Hematopoietic multipotent progenitor cell treated with erythropoietin and hydrocortisone succinate and interleukin-3 and kit ligand, for 17 days (in vitro differentiated cells): ENCODE measurements at places on chromosomes 7 and 10.
A peak's percentile ranks its signal among the peaks of the same experiment; 100 is the strongest.

- no peak for DNase-seq
Measured at GRCh38 chr7:66864294-66864693, 56.7 kb upstream of the TMEM248 start.

DNA sequence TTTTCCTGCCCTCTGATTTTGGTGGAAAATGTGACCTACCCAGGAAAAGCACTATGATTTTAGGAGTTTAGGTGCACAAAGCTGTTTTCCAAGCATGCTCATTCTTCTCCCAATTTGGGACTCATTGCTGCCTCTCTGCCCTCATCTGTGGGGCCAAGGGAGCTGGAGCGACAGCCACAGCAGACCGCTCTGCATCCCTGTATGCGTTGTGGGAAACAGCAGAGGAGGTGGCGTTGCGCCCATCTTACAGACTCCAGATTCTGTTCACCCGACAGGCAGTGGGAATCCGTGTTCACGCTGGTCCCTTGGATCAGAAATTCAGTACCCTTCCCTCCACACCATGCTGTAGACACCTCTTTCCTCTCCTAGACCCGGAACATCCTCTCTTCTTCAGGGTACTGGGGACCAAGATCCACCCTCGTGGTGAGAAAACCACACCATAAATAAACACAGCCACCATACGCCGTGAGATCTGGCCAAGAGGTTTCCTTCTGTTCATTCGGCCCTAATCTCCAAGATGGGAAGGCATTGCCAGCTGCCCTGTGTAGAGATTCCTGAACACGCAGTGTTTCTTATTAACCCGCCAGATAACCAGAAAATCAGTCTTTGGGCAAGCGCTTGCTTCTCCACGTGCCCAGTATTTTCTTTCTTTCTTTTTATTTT lies 87.9 kb downstream of the CUX1 start:
- DNase-seq = no peak

DNA sequence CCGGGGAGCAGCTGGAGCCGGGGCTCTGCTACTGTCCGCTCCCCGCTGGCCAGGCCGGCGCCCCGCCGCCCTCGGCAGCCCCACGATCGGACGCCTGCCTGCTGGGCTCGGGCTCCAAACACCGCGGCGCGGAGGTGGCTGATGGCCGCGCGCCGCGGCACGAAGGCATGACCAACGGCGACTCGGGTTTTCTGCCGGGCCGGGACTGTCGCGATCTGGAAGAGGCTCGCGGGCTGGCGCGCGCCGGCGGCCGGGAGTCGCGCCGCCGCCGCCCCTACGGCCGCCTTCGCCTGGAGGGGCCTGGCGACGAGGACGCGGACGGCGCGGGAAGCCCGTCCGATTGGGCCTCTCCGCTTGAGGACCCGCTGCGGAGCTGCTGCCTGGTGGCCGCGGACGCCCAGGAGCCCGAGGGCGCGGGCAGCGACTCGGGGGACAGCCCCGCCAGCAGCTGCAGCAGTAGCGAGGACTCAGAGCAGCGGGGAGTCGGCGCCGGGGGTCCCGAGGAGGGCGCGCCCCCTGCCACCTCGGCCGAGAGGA lies 570 bp downstream of the TBC1D12 start:
- no peak for DNase-seq

- DNase-seq = no peak
Measured at GRCh38 chr10:102668326-102669107, 24.2 kb downstream of the TRIM8 start.

DNA sequence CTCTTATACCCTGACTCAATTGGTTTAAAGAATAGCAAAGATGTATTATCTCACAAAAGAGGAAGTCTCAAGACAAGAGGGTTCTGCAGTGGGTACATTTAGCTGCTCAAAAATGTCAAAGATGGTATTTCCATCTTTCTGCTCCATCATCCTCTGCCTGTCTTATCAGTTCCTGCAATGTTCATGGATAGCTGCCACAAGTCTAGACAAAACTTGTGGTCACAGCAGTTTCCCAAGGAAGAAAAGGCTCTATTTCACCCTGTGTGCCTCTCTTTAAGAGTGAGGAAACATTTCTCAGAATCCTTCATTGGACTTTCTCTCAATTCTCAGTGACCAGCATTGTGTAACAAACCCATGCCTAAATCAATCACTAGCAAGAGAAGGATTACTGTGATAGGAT lies 634.2 kb upstream of the AUTS2 start:
- no peak for DNase-seq

GRCh38 chr7:152477079-152477478 lies 41.3 kb upstream of the KMT2C start:
- no peak for DNase-seq

DNA sequence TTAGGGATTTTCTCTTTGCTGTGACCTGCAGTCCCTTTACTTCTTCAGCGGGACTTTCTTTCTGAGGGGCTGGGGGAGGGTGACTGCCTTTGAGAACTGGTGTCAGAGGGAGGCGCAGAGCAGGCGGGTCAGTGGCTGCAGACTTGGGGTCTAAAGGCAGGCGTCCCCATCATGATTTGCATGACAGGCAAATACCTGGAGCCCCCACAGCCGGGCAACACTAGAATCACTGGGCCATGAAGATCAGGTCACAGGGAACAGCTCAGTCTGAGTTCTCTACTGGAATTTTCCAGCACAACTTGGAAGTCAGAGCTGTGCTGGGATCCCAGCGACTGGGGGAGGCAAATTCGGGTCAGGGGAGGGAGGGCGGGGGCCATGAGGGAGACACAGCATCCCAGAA lies 29.2 kb upstream of the PITRM1 start:
- no peak for DNase-seq

- DNase-seq = no peak
Measured at GRCh38 chr7:25402532-25402931, 174.2 kb upstream of the NPVF start.

DNA sequence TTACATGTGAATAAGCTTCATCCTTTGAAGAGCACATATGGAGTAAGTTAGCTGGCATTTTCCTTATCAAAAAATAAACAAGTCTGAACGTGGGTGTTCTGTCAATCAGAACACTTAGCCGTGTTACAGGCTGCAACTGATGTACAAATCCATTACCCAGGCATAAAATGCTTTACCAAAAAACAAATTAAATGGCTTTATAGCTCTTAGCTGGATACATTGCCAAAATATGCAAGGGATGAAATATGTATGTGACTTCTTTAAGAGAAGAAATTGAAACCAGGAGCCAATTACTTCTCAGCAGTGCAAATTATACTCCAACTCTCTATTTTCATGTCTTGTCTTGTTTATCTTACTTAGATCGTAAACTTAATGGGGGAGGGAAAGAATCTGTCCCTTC lies 214.8 kb downstream of the DGKB start:
- no peak for DNase-seq

DNA sequence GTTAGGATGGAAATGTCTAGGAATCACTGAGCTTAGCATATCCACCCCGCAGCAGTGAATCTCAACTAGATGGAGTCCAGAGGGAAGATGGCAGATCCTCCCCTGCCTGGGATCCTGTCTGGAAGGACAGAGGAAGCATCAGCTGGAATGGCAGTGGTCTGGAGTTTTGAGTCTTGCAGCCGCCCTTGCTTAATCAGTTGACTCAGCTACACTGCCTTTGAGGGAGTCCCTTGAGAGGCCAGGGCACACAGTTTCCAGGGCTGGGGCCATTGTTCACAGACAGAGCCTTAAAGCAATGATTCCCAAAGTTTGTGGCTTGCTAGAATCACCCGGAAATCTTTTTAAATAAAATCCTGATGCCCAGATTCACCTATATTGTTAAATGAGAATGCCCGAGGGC lies 128.1 kb downstream of the NT5C2 start:
- DNase-seq = no peak

DNA sequence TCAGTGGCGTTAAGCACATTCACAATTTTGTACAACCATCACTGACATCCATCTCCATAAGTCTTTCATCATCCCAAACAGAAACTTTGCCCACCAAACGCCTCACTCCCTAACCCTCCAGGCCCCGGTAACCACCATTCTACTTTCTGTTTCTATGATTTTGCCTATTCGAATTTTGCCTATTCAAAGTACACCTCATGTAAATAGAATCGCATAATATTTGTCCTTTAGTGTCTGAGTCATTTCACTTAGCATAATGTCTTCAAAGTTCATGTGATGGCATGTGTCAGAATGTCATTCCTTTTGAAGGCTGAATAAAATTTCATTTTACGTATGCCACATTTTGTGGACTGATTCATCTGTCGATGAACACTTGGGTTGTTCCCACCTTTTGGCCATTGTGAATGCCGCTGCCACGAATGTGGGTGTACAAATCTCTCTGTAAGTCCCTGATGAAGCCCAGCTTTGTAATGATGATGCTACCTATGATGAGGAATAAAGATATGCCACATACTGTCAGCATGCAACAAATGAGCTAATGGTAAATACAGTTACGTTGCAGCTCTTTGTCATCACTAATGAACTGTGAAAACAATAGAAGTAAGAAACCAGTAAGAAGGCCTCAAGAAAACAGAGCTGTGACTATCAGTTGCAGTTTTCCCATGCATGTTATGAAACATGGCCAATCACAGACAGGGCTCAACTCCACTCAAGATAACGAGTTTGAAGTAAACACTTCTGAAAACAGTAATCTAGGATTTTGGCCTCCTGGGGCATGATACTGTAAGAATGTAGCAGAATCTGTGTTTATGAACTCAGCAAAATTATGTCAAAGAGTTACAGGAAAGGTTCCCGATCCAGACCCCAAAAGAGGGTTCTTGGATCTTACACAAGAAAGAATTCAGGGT lies 120.0 kb downstream of the ADAM12 start:
- no peak for DNase-seq

DNA sequence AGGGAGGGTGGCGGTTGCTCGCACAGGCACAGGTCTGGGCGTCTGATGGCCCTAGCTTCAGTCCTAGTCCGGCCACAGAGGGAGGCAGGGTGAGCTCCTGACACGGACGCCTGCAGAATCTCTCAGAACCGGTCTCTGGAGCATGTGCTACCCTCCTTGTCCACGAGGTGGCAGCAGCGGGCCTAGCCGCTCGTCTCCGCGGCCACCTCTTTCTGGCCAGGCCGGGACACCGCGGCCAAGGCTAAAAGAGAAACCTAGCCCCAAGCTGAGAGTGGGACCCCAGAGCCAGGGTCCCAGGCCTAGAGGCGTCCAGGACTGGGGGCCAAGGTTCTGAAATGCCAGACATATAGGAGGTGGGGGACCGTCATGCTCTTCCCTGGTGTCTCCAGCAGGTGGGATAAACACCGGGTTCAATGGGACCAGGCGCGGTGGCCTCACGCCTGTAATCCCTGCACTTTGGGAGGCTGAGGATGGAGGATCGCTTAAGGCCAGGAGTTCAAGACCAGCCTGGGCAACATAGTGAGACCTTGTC lies 3.2 kb upstream of the LAT2 start:
- peak; percentile 83 for DNase-seq

DNA sequence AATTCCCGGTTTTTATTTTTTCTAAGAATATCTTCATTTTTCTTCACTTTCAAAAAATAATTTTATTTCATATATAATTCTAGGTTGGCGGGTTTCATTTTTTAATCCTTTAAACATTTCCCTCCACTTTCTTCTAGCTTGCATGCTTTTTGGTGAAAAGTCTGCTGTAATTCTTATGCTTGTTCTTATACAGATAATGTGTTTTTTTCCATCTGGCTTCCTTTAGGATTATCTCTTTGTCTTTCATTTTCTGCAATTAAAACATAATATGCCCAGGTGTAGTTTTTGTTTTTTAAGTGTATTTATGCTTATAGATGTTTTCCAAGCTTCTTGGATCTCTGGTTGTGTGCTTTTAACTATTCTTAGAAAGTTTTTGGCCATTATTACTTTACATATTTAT lies 341.3 kb upstream of the SEMA3C start:
- no peak for DNase-seq

DNA sequence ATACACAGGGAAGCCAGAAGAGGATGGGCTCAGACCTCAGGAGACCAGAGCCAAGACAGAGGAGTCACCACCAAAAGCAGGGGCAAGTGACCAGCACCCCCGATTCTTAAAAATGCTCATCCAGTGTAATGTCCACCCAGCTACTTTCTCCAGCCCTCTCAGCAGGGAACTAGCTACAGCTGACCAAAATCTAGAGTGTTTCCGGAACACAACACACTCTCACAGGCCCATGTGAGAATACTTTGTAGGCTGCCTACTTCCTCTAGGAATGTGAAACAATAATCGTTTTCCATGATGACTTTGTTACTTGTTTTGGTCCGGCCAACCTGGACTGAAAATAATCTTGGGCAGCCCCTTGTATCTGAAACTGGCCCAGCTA lies 14.5 kb downstream of the PSAP start:
- no peak for DNase-seq

DNA sequence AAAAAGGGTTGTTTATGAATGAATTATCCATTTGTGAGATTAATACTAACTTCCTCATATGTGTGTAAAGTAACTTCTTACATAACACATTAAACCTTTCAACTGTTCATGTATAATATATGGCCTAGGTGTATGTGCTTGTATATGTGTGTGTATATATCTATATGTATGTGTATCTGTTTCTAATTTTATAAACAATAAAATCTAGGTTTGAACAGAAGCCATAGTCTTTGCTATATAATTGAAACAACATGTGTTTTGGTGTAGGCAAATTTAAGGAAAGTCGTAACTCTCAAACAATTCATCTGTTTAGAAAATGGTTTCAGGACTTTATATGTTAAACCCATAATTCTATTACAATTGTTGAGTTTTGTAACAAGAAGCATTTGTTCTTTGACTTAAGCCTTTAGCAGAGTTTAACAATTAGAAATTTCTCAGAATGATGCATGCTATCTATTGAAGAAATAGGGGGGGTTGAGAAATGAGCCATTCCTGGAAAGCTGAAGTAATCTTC lies 103.3 kb downstream of the BBS9 start:
- no peak for DNase-seq

- DNase-seq = no peak
Measured at GRCh38 chr10:132709471-132709951, 76.4 kb downstream of the NKX6-2 start.

GRCh38 chr7:3673524-3673923 lies 372.5 kb downstream of the SDK1 start:
- DNase-seq = no peak

DNA sequence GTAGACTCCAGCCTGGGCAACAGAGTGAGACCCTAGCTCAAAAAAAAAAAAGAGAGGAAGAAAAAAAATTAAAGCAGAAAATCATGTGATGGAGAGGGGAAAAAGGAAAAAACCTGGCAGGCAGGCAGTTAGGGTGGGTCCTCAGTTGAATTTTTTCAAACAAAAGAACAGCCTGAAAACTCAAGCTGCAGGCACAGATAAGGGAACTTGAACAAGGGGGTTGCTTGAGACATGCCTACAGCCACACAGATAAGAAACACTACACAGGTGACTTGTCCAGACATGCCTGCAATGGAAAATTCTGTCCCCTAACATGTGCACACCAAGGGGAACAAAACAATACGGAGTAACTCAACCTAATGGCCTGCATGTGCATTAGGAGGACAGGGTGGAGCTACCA lies 19.2 kb downstream of the VIM start:
- no peak for DNase-seq

- no peak for DNase-seq
Measured at GRCh38 chr7:141837683-141838082, 3.6 kb downstream of the PRSS37 start.
